ENCODE measurements at places on chromosomes 12 and 14.

DNA sequence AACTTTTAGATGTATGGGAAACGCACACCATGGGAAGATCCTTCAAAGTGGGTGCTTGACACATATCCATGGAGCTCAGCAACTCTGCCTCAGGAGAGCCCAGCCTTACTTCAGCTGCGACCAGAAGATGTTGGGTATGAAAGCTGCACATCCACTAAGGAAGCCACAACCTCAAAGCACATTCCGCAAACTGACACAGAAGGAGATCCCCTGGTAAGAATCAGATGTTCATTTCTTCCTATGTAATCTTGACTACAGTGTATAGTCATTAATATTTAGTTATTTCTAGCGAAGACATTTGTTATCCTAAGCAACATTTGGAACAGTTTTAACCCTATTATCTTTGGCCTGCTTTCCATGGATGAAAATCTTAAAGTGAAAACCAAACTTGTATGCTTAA, 374.2 kb downstream of the NAV3 start:
- no peak for DNase-seq

DNA sequence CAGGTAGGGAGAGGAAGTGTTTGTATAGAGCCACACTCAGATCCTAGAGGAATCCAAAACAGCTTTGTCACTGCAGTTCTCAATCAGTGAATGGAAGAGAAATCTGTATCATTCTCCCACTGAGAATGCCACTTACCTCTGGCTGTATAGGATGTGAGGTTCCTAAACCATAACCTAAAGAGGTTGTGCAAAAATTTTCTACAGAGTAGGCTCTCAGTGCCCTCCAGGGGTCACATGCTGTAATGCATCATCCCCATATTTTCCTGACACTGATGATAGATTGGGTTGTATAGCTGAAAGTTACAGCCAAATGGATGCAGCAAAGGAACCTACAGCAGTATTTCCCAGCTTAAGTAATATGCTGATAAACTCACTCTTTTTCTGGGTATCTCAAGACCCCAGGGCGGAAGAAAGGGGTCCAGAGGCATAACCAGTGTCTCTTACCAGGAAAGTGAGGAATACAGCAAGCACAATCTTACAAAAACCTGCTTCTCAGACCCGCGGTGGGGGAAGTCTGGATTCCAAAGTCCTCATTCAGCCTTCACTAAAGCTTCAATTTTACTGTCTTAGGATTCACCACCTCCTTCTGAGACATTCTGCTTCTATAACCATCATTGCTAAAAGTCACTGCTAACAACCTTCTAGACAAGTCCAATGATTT, 3.8 kb downstream of the BCDIN3D start:
- DNase-seq, result peak; percentile 33

- DNase-seq, result no peak
Observed at GRCh38 chr12:17918013-17918412, 172.0 kb downstream of the RERGL start.

DNA sequence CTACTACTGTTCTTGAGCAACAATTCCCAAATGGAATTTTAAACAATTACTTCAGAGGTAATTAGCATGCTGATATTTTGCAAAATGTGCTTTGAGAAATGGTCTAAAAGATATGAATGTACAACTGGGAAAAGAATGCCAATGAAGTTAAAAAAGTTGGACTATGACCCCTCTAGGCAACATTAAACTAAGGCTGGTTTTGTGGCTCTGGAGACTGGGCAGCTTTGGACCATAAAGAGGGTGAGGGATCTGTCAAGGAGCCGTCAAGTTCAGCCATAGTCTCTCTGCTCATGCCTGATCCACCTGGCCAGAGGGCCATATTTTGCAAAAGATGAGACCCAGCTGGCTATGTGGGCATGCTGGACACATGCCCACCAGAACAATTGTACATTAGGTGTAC, 38.8 kb downstream of the CMAS start:
- no peak for DNase-seq

DNA sequence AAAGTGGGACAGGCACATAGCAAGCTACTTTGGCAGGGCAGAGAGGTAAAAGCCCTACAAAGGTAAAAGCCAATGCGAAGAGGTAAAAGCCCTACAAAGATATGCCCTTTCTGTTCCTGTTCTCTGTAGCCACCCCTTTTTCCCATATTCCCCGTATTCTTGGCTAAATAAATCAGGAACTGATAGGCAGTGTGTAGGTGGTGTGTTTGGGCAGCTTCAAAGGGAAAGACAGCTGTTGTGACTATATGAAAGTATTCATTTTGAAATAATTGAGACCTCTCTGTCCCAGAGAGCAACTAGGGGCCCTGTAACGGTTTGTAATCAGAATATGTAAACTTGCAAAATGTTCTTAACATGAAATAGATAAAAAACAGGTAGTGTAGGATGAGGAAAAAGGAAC, 11.3 kb upstream of the SLC41A2 start:
- no peak for DNase-seq

DNA sequence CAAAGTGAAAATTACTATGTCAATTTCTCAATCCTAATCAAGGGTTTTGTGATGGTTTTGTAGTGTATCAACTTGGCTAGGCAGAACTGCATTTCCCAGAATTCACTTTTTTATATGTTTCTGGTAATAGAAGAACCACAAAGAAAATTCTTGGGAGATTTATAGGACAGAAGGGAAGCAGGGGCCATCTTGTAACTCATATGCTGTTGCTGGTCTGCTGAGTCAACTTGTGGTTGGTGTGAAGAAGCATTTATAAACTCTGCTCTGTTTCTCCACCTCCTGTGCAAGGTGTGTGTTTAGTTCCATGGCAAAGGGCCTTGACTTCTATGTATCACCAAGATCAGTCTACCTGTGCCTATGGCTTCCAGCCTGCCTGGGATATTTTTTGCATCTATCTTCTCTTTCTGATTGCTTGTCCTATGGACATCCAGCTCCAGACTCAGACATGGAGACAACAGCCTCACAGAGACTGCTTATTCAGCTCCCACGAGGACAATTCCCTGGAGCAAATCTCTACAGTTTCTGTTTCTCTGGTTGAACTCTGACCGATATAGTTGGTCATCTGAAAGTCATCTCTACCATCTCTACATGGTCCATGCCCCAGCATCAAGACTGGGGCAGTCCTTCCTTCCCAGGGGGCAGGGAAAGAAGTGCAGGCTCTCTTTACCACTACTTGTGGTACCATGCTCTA, 364.3 kb upstream of the DDHD1 start:
- DNase-seq, result no peak

- DNase-seq, result peak; percentile 33
Observed at GRCh38 chr12:96401076-96401871, 1.0 kb upstream of the CDK17 start.

DNA sequence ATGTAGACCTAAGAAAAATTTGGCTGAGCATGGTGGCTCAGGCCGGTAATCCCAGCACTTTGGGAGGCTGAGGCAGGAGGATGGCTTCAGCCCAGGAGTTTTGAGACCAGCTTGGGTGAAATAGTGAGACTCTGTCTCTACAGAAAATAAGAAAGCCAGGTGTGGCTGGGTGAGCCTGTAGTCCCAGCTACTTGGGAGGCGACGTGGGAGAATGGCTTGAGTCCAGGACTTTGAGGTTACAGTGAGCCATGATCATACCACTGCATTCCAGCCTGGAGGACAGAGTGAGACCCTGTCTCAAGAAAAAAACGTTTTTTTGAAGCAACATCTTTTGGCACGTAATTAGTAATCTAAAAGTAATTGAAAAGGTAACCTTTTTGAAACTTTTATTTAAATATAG, 70.9 kb downstream of the FERMT2 start:
- DNase-seq, result no peak

DNA sequence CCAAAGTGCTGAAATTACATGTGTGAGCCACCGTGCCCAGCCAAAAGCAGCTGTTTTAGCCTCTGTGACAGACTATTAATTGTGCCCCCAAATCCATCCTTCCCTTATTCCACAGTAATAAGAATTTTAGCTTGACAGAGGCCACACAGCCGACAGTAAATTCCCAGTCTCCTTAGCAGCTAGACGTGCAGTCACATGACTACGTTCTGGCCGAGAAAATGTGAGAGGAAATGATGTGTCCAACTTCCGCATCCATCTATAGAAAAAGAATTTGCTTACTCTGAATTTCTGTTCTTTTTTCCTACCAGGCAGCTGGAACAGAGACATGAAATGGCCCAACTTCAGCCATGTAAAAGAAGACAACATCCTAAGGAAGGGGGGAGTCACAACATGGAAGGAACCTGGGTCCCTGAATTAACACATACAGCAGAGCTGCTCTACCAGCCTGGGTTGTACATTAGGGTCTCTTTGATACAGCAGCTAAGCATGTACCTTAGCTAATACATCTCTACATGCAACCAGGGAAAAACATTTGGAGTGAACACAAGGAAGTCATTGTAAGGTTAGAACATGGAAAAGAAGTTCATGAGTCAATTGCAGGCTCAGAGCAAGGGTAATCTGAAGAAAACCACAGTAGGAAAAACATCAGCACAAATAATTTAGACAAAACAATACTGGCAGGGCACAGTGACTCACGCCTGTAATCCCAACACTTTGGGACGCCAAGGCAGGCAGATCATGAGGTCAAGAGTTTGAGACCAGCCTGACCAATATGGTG, 35.5 kb downstream of the CIT start:
- DNase-seq, result no peak

- no peak for DNase-seq
Observed at GRCh38 chr14:95255487-95255886, 64.2 kb downstream of the CLMN start.

- DNase-seq, result no peak
Observed at GRCh38 chr12:132367071-132367851, 37.9 kb upstream of the GALNT9 start.

- DNase-seq, result no peak
Observed at GRCh38 chr12:15684896-15685658, 104.1 kb downstream of the EPS8 start.

DNA sequence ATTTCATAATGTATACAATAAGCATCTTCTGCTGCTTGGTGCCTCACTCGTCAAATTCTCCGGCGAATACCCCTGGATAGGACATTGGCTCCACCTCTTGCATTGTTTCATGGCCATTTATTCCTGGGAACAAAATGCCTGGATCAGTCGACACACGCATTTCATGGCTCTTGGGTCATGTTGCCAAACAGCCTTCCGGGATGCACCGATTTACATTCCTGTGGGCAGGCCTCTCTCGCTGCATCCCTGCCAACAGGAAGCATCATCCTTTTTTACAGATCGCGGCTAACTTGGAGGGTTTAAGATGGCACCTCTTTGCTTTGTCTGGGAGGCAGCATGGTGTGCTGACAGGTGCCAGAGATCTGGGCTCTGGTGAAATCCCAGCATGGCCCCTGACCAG, 32.7 kb upstream of the RIMBP2 start:
- no peak for DNase-seq

GRCh38 chr14:54947230-54947629, 44.6 kb upstream of the GCH1 start:
- DNase-seq, result no peak

- no peak for DNase-seq
Observed at GRCh38 chr12:65465766-65466547, 187.5 kb downstream of the MSRB3 start.

- no peak for DNase-seq
Observed at GRCh38 chr14:29681316-29681715, 246.3 kb downstream of the PRKD1 start.

GRCh38 chr14:101903111-101903561, 61.2 kb upstream of the DYNC1H1 start:
- DNase-seq, result peak; percentile 38

DNA sequence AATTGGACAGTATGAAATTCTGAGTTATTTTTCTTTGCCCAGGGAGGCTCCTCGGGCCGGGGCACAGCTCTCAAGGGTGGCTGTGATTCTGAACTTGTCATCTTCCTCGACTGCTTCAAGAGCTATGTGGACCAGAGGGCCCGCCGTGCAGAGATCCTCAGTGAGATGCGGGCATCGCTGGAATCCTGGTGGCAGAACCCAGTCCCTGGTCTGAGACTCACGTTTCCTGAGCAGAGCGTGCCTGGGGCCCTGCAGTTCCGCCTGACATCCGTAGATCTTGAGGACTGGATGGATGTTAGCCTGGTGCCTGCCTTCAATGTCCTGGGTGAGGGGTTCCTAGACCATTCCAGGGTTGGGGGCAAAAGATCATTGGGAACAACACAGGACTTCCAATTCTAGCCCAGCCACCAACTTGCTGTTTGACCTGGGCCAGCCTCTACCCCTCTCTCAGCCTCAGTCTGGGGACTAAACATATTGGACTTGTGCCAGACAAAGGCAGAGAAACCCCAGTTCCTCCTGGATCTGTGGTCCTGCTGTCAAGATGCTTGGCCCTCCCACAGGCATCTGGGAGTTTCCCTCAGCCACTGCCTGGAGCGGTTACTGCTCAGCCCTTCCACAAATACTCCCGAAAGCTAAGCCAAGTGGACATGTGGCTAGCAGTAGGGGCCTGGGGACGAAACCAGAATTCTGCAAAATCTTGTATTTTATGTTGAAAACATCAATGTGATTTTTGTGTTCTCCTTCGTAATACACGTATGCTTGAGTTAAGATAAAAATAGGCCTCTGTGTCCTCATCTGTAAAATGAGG, 3.5 kb downstream of the OAS3 start:
- DNase-seq, result peak; percentile 86

GRCh38 chr12:122866379-122866778, 29.5 kb downstream of the VPS37B start:
- DNase-seq, result no peak

- DNase-seq, result no peak
Observed at GRCh38 chr14:51912112-51912786, 51.8 kb downstream of the GNG2 start.
